ENCODE measurements at places on chromosomes 2 and 18.

- DNase-seq: no peak
Measured at GRCh38 chr18:63237881-63238692, 81.5 kb downstream of the BCL2 start.

GRCh38 chr2:85073033-85073432 is 60.2 kb upstream of the TCF7L1 start:
- no peak for DNase-seq

- no peak for DNase-seq
Measured at GRCh38 chr18:25896956-25897355, 193.5 kb downstream of the SS18 start.

- DNase-seq: no peak
Measured at GRCh38 chr18:44893966-44894365, 213.3 kb downstream of the SETBP1 start.

GRCh38 chr2:152445791-152446201 is 110.8 kb downstream of the FMNL2 start:
- no peak for DNase-seq

DNA sequence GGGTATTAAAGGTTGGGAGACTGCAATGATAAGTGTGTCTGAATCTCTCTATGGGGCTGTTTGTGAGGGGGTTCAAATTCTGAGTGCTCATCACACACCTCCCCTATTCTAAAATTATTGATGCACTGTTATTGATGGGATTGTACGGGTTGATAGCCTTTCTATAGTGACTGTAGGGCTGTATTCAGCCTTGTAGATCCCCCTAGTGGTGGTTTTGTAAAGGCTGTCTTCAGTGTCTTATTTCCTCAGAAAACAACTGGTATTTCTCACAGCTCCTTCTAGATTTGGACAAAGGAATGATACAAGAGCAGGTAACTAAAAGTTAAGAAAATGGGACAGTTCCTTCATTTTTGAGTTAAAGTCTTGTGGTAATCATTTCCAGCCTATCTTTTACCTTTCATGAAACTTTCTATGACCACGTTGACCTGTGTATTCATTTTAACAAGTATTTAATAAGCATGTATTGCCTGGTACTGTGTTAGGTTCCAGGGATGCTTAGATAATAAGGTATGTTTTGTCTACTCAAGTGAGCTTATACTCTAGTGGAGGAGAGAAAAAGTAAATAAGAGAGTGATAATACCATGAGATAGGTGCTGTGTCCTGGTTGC is 21.2 kb downstream of the SMAD4 start:
- DNase-seq: no peak

GRCh38 chr2:160006475-160006874 is 55.9 kb downstream of the PLA2R1 start:
- no peak for DNase-seq

DNA sequence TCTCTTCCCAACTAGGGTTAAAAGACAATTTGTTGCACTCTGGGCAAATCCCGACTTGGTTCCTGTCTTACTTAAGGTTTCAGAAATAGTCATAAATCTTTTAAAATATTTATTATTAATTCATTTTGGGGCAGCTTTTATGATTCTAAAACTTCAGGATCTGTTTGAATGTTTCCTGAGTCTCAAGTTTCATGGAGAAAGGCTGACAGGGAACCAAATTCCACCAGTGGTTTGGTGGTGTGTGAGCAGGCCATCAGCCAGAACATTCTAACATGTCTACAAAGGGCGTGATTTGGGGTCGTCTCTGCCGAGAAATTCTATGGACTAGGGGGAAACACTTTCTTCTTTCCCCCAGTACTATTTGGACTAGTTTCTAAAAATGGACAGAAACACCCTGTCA is 366.4 kb downstream of the ZNF521 start:
- DNase-seq: no peak

DNA sequence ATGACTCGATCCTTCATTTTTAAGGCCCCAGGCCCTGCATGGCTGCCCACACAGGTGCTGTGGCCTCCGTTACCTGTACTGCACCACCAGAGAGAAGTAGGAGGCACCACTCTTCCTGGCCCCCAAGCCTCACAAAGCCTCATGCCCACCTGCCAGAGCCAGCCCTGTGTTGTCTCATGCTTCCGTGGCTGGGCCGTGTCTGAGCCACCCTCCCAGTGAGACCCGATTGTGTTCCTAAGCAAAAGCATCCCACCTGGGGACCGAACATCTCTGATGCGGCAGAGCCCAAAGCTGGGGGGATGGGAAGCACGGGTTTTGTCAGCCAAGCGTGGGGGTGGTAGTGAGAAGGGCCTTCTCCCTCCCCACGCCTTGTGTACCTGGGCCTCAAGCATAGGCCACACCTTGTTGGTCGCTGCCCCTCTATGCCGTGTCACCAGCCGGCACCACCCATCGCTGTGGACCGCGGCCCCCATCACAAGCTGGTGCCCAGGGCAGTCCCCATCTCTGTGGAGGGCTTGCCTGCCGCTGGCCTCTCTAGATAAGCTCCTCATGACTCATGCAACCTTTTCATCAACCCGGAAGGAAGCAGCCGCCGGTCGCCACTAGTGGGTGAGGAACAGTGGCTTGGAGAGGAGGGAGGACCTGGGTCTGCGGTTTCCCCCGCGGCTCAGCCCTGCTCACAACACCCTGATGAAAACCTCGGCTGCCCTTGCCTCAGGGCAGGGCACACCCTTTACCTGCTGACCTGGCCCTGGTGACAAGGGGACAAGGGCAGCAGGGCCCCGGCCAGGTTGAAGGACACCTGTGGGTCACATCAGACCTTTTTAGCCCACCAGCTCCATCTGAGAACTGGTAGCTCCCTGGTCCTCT is 2.7 kb upstream of the RNPEPL1 start:
- DNase-seq: peak; percentile 93

- no peak for DNase-seq
Measured at GRCh38 chr18:45891806-45892205, 66.3 kb downstream of the SIGLEC15 start.

GRCh38 chr18:55442561-55442960 is 145.4 kb downstream of the TCF4 start:
- no peak for DNase-seq

DNA sequence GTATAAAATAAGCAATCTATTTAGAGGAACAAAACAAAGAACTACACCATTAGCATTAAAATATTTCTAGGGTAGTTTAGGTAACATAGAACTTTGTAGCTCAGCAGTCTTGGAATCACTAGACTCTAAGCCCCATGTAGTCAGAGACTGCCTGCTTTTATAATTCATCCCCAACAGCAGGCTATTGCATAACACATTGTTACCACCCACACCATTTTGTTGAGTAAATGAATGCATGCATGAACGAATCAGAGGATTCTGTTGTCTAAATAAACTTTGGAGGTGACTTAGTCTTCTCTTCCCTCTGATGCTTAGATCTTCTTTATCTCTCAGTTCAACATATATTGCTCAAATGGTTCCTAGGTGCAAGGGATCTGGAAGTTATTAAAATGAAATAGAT is 167.6 kb upstream of the TNP1 start:
- DNase-seq: no peak

DNA sequence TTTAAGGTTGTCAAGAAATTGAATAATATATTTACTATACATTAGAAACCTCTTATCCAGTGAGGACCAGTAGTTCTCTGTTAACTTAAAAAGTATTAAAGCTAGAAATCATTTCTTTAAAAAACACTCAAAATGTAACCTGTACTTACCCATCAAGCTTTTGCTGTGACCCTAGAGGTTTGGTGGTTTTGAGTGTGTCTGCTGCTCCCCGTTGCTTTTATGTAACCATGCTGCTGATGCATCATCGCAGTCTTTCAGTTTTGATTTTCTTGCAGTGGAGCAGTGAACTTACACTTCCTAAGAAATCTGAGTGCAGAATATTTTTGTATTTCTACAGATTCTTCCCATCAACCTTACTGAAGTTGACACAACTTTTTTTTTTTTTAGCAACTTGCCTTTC is 34.2 kb downstream of the MRPS9 start:
- DNase-seq: no peak

- DNase-seq: no peak
Measured at GRCh38 chr2:52934323-52934898, 833.2 kb upstream of the CHAC2 start.

DNA sequence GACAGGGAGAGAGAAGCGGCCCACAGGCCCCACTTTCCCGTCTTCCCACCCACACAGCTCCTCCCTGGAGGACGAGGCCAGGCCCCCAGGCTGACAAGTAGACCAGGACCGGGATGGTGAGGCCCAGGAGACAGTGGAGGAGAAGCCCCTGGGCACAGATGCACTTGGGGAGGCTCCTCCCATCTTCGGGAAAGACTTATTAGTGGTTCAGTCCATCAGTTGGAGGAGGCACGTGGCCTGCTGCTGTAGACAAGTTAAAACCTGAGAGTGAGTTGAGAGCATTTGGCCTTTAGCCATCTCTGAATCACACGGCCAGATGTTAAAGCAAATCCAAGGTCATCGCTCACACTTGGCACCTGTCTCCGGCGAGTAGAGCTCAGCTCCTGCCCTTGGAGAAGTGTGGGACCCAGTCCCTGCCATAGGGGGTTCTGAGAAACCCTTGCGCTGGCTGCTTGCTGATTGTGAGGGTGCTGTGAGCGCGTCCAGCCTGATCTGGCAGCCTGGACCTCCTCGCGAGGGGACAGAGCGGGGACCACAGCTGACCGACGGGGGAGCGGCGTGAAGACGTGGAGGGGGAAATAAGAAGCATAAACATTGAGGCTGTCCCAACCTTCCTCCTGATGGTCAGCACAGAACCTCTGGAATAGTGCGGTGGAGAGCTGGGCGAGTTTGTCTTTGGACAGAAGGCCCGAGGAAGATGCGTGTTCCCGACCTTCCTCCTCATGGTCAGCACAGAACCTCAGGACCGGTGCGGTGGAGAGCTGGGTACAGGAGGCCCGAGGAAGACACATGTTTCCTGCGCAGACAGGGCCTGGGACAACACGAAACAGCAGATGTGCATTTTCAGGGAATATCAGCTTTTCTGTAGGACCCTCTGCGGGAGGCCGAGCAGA is 24.7 kb upstream of the ALLC start:
- DNase-seq: peak; percentile 72

GRCh38 chr2:19649785-19650380 is 251.9 kb downstream of the TTC32 start:
- no peak for DNase-seq

DNA sequence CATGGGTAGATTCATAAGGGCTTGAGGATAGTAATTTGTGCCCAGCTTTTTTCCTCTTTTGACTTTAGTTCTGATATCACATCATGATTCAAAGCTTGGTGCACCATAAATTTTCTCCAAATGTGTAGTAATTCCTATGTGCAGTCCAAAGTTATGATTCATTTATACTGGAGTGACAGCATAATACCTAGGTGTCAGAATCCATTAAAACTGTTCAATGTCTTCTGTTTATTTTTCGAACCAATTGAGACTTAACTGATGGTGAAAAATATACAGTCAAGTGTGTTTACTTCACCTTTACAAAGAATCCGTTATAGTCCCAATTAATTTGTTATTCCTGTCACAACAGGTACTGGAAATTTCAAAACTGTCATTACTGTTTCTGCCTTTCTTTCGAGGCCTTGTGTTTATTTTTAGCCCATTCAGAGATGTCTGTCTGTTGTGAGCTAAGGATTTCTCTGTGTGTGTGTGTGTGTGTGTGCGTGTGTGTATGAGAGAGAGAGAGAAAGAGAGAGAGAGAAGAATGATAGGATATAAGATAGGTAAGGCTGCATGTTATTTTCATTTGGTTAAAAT is 389.7 kb upstream of the ATP5MC3 start:
- no peak for DNase-seq

DNA sequence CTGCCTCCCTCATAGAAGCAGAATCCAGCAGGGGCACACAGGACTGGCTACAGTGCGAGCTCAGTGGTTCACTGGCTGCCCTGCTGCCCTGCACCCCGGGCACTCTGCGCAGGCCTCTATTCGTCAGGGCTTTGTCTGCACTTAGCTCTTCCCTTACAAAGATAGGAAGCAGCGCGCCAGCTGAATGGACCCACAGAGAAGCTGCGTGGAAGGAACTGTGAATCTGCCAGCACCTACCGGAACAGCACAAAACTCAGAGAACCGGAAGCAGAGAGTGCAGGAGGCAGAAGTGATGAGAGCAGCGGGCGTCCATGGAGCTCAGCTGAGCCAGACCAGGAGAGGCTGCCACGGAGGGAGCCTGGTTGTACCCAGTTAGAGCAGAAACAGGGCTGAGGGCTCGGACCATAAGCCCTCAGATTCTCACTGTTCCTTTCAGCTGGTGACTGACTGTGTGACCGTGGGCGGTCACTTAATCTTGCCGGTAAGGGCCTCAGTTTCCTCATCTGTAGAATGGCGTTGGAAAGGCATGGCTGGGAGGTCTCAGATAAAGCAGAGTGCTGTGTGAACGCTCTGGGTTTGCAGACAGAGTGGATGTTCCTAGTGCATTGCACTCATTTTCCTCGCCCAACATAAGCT is 23.1 kb upstream of the SLC66A3 start:
- DNase-seq: no peak

GRCh38 chr2:205852457-205852856 is 170.2 kb downstream of the NRP2 start:
- DNase-seq: no peak

DNA sequence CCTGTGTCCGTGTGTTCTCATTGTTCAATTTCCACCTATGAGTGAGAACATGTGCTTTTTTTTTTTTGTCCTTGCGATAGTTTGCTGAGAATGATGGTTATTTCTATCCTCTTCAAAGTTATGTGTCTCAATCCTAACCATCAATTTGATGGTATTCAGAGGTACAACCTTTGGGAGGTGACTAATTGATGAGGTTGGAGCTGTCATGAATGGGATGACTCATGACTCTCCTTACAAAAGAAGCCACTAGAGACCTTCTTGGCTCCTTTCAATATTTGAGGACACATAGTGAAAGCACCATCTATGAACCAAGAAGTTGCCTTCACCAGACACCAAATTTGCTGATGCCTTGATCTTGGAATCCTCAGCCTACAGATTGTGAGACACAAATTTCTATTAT is 677.1 kb upstream of the DDX18 start:
- DNase-seq: no peak

GRCh38 chr2:159713631-159714246 is 1.4 kb downstream of the MARCHF7 start:
- DNase-seq: no peak

GRCh38 chr2:40093021-40093675 is 314.1 kb upstream of the THUMPD2 start:
- no peak for DNase-seq

DNA sequence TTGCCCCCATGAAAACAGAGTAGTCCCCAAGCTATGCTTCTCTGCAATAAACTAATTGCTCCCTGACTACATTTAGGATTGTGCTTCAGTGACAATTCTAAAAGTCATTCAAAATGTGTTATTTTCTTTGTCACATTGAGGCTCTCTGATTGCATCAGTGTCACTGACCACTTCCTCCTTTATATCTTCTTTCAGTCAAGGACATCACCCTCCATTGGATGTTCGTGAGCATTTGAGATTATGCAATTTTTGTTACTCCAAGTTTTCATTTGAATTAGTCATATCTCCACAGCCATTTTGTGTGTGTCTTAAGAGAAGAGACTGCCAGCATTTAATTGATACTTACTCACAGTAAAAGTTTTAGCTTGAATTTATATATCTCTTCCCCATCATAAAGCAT is 780.8 kb upstream of the GCFC2 start:
- DNase-seq: no peak

- peak; percentile 63 for DNase-seq
Measured at GRCh38 chr2:239824046-239824694, 201.0 kb downstream of the NDUFA10 start.
